ENCODE measurements at places on chromosomes 2 and 18. TPM values are rescaled to one million over a fixed set of nuclear protein-coding genes. Genes with fewer than 3 reads are reported as not detected.

ANKRD30B gene
- not detected for total RNA-seq

DNA sequence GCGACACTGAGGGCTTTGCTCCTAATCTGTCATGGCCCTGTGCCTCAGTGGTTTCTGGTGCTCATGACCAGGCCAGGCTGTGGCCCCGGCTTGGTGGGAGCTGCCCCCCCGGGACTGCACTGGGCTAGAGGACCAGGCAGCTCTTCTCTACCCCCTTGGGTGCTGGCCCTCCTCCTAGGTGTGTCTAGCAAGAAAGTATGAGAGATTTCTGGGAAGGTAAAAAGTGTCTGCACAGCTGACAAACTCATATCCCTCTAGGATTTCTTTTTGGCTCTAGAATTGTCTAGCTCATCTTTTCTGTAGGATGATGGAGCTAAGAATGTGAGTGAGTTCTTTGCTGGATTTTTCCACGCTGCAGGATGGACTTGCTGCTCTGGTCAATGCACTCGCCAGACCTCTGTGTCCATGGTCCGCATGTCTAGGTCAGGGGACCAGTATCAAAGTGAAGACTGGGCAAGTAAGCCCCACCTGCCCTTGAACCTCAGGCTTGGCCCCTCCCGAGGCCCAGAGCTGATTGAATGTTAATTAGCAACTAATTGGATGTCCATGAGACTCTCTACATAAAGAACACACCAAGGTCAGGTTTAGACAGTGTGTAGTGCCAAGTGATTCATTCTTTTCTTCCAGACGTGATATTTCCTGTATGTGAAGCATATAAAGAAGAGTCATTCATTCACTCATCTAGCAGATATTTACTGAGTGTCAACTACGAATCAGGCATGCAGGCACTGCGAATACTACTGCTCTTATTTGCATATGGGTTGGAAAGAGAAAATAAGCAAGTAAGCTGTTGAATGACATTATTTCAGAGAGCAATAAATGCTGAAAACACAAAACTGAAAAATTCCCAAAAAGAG lies 15.6 kb upstream of the PSD4 start:
- peak overlapping the region; percentile 95 for H3K27ac ChIP-seq
- no peaks in the 10 kb centered on the region for H3K36me3 ChIP-seq
- no peaks in the 10 kb centered on the region for H3K27me3 ChIP-seq
- peak overlapping the region; percentile 91 for H3K4me3 ChIP-seq
- peaks cover 22% of the 10 kb centered on the region for H3K4me1 ChIP-seq
- DNase-seq: no peak

DNA sequence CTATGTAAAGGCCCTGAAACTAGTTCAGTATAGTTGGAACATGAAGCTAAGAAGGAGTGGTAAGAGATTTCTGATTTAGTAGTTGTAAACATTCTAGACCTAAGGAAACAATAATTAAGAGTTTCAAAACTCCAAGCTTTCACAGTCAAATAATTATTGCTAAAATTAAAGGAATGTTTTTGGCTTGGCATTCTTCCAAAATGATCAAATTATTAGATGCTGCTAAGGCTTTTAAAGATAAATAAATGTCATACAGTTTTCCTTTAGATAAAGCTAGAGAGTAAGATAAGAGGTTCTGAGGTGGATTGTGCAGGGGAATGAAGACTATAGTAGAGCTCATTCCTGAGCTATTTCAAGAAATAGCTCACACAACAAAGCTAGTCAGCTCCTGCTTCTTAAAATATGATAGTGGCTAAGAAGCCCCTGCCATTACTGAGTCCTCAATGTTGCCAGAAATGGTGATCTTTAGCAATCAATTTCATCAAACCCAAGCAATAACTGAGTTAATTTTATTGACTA lies 45.3 kb downstream of the ZC3H15 start:
- no peak overlapping the region for H3K27ac ChIP-seq
- H3K4me3 ChIP-seq: no peak overlapping the region
- H3K4me1 ChIP-seq: peaks cover 2% of the 10 kb centered on the region

DNA sequence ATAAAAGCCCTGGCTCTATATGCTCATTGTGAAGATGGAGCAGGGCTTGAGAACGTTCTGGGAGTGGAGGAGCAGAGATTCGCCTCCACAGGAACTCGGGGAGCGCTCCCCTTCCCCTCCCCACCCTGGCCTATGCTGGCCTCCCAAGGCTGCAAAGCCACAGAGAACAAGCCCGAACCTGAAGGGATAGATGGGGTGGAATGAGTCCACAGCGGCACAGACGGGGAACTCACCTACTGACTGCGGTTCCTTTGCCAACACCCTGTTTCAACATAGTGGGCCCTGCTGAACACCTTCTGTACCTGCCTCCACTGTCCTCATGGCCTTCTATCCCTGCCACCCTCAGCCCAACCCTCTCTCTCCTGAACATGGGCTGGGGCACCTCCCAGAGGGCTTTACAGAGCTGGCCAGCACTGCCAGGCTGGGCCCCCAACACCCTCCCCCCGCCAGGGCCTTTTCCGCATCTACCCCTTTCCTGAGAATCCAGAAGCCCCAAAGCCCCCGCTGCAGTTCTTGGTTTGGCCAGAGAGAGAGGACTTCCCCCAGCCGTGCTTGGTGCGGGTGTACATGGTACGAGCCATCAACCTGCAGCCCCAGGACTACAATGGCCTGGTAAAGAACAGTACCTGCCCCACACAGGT lies 41.5 kb downstream of the LMAN2L start:
- H3K36me3 ChIP-seq: no peaks in the 10 kb centered on the region
- H3K27me3 ChIP-seq: no peaks in the 10 kb centered on the region
- H3K4me1 ChIP-seq: no peaks in the 10 kb centered on the region
- no peak for DNase-seq
- H3K27ac ChIP-seq: no peak overlapping the region

DNA sequence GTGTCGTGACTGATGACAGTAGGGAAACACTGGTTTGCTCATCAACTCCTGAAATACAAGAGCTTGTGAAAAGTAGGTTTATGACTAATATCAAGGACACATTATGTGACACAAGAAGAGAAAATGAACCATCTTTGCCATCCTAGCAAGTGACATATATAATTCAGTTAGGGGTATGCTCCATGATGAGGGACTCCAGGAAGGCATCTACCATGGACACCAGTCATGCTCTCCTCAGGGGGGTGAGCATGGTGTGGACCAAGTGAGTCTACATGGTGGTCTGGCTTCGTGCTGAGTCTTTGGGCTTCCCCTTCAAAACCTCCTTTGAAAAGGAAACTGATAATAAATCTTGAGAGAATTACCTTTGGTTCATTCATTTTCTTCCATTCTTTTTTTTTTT lies 11.7 kb upstream of the SERPINB5 start:
- H3K27ac ChIP-seq: no peak overlapping the region
- no peaks in the 10 kb centered on the region for H3K27me3 ChIP-seq

GRCh38 chr2:64918220-64918886 lies 70.8 kb upstream of the SLC1A4 start:
- H3K4me3 ChIP-seq: peak overlapping the region; percentile 50
- no peak for DNase-seq
- peaks cover 13% of the 10 kb centered on the region for H3K4me1 ChIP-seq
- H3K27me3 ChIP-seq: no peaks in the 10 kb centered on the region

DCC gene
- under 0.01 TPM for total RNA-seq

SAG gene
- not detected for total RNA-seq

GNAL gene
- total RNA-seq: 0.65 TPM

- DNase-seq: no peak
- no peaks in the 10 kb centered on the region for H3K27me3 ChIP-seq
- no peaks in the 10 kb centered on the region for H3K36me3 ChIP-seq
- H3K4me3 ChIP-seq: no peak overlapping the region
Observed at GRCh38 chr18:45106331-45106774, 425.7 kb downstream of the SETBP1 start.

PROKR1 gene
- not detected for total RNA-seq

HAAO gene
- 17.4 TPM for total RNA-seq

DNA sequence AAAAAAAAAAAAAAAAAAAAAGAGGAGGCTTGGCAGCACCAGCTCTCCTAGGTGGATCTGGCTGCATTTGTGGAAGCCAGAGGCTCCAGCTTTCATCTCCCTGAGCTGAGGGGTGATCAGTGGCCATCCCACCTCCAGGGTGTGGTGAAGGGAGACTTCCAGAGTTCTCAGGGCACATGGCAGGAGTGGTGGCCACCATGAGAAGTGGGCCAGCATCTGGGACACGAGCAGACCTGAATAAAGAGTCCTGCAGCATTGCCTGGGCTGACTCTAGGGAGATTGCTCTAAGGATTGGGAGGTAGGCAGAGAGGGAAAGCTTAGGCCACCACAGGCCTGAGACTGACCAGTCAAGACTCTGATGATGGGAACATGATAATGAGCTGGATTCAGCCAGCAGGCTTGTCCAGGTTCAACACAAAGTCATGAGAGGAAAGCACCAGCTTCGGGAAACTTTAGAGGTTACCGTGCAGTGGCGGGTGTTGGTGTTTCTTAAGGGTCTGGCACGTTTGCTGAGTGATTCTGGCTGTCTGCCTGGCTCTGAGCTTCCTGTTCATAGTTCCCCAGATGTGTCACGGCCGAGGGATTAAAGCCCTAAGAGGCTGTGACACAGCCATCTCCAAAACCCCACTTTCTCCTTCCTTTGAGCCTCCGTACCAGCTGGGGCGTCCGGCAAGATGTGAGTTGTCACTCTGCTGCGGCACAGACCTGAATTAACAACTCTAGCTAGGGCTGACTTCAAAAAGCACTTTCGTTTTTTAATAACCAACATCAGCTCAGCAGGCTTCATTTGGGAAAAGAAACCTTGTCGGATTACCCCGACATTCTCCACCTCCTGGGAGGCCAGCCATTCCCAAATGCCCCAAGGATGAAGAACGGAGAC lies 38.3 kb upstream of the IL1R1 start:
- H3K36me3 ChIP-seq: no peaks in the 10 kb centered on the region
- H3K4me3 ChIP-seq: peak overlapping the region; percentile 57
- H3K27ac ChIP-seq: peak overlapping the region; percentile 95

IMP4 gene
- total RNA-seq: 31.7 TPM

DNA sequence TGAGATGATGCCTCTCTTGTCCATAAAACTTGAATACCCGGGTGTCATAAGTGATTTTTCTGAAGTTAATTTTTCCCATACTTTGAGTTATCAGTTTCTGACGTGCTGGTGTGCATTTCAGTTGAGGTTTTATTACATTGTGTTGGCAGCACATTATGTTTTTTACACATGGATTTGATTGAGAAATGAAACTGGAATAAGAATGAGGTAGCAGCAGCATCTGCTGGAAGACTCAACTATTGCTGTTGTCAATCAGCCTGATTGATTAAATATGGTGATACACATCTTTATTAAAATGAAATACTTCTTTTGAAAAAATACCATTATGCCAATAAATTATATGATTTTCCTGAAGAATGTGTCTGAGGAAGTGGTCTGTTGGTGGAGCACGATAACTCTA lies 60.5 kb downstream of the INSIG2 start:
- peak overlapping the region; percentile 82 for H3K27ac ChIP-seq
- H3K27me3 ChIP-seq: no peaks in the 10 kb centered on the region
- no peak for DNase-seq
- H3K36me3 ChIP-seq: no peaks in the 10 kb centered on the region
- peaks cover 14% of the 10 kb centered on the region for H3K4me1 ChIP-seq

DTYMK gene
- total RNA-seq: 5.5 TPM

GRCh38 chr2:85996591-85996990 lies 107.8 kb upstream of the ST3GAL5 start:
- H3K4me1 ChIP-seq: peaks cover 6% of the 10 kb centered on the region
- H3K27ac ChIP-seq: no peak overlapping the region
- H3K36me3 ChIP-seq: no peaks in the 10 kb centered on the region
- no peaks in the 10 kb centered on the region for H3K27me3 ChIP-seq
- no peak overlapping the region for H3K4me3 ChIP-seq
- DNase-seq: no peak

DNA sequence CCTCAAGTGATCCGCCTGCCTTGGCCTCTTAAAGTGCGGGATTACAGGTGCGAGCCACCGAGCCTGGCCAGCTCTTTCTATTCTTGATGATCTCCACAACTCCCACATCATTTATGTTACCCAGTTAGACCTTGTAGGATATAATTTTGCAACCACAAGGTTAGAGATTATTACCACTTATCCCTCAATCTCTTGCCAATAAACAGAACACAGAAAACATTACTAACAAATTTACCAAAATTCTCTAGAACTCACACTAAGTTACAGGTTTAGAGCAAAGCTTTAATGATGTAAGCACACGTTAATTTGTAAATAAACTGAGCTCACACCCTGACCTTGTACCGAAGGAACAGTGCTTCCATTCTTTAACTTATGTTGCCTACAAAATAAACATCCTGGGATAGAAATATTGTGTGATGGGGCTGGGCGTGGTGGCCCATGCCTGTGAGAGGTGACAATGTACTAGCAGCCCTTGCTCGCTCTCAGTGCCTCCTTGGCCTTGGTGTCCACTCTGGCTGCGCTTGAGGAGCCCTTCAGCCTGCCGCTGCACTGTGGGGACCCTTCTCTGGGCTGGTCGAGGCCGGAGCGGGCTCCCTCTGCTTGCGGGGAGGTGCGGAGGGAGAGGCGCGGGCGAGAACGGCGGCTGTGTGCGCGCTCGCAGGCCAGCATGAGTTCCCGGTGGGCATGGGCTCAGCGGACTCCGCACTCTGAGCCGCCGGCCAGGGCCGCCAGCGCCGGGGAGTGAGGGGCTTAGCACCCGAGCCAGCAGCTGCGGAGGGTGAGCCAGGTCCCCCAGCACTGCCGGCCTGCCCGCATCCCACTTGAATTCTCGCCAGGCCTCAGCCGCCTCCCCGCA lies 42.1 kb upstream of the ITSN2 start:
- DNase-seq: no peak
- H3K4me3 ChIP-seq: no peak overlapping the region
- no peaks in the 10 kb centered on the region for H3K4me1 ChIP-seq
- H3K27ac ChIP-seq: no peak overlapping the region

REG3A gene
- not detected for total RNA-seq

GRCh38 chr2:41697389-41697788 lies 350.4 kb upstream of the PKDCC start:
- no peaks in the 10 kb centered on the region for H3K4me1 ChIP-seq
- H3K27me3 ChIP-seq: no peaks in the 10 kb centered on the region
- no peak for DNase-seq
- no peak overlapping the region for H3K4me3 ChIP-seq

CMPK2 gene
- 4.6 TPM for total RNA-seq

GRCh38 chr2:34997779-34998178 lies 1357.8 kb upstream of the CRIM1 start:
- no peaks in the 10 kb centered on the region for H3K4me1 ChIP-seq
- no peak for DNase-seq
- no peaks in the 10 kb centered on the region for H3K36me3 ChIP-seq
- no peaks in the 10 kb centered on the region for H3K27me3 ChIP-seq

DNA sequence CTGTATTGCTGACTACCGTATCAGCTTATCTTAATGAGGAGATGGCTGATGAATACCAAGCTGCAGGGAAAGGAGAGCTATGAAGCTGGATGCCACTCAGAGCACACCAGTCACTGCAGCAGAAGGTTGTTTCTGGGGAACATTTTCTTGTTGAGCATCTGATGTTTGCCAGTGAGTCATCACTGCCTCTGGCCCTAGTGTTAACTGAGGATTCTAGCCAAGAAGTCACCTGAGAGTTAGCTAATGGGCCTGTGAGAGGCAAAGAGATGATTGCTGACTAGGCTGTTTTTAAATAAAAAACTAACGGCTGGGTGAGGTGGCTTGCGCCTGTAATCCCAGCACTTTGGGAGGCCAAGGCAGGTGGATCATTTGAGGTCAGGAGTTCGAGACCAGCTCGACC lies 37.9 kb downstream of the CCDC150 start:
- no peak for DNase-seq
- no peaks in the 10 kb centered on the region for H3K27me3 ChIP-seq
- no peak overlapping the region for H3K4me3 ChIP-seq
- H3K4me1 ChIP-seq: no peaks in the 10 kb centered on the region

MROH2A gene
- not detected for total RNA-seq
